ENCODE measurements at places on chromosomes 5 and 9. TPM values are rescaled to one million over a fixed set of nuclear protein-coding genes. Genes with fewer than 3 reads are reported as not detected.

DNA sequence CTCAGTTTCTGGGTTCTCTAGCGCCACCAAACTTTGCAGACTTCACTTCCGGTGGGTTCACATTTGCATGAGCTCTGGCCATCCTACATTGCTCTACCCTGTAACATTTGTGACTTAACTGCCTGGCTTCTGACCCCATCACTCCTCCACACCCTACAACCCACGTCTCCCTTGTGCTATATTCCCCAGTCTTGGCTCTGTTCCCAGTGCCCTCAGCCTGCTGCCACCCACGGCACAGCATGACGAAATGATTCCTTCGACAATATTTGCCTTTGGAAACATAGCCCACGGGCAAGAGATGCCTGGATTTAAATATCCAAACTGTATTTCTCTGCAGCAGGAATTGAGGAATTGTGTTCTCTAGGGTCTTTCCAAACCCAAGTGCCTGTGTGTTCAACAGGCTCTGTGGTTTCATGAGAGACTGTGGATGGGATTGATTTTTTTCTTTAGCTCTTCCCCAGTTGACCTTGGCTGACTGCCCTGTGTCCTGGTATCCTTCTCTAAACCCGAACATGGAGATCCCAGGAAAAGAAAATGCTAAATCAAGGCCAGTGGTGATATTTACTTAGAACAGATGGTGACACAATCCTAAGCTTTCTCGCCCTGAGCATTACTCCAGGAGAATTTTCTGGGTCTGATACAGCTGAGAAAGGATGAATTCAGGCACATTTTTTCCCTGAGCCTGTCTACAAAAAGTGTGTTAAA lies 44.4 kb upstream of the GRIA1 start:
- no peaks in the 10 kb centered on the region for H3K36me3 ChIP-seq
- no peak overlapping the region for H3K4me3 ChIP-seq
- H3K4me1 ChIP-seq: no peaks in the 10 kb centered on the region
- H3K27me3 ChIP-seq: no peaks in the 10 kb centered on the region
- no peak overlapping the region for H3K27ac ChIP-seq

GRCh38 chr5:64923151-64923685 lies 154.5 kb downstream of the CWC27 start:
- DNase-seq: no peak
- no peak overlapping the region for H3K4me3 ChIP-seq
- peaks cover 3% of the 10 kb centered on the region for H3K36me3 ChIP-seq
- H3K27ac ChIP-seq: no peak overlapping the region
- H3K27me3 ChIP-seq: no peaks in the 10 kb centered on the region

DNA sequence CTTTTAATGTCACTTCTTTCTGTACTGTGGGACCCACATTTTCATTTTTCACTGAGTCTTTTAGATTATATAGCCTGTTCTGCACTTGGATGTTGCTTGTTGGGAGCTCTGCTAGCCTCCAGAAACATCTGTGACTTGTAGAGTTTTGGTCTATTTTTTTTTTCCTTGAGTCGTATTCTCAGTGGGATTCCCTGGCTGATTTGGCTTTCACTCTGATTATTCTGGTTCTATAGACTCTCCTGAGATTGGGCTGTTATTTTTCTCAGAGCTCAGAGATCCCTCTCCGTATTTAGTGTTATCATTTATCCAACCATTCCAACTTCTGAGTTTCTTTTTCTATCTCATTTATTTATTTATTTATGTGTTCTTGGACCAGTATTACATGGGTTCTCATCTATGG lies 339.3 kb downstream of the FAM170A start:
- no peaks in the 10 kb centered on the region for H3K4me1 ChIP-seq
- no peak overlapping the region for H3K4me3 ChIP-seq

GRCh38 chr5:157918811-157919742 lies 60.1 kb upstream of the CLINT1 start:
- no peaks in the 10 kb centered on the region for H3K36me3 ChIP-seq
- no peaks in the 10 kb centered on the region for H3K27me3 ChIP-seq
- no peak for DNase-seq
- peaks cover 28% of the 10 kb centered on the region for H3K4me1 ChIP-seq
- H3K27ac ChIP-seq: peak overlapping the region; percentile 91

- peaks cover 17% of the 10 kb centered on the region for H3K4me1 ChIP-seq
- no peak overlapping the region for H3K4me3 ChIP-seq
- no peaks in the 10 kb centered on the region for H3K27me3 ChIP-seq
- DNase-seq: no peak
Measured at GRCh38 chr5:140242099-140242498, 60.8 kb downstream of the PFDN1 start.

The SLC34A1 gene
- 0.40 TPM for total RNA-seq
